ENCODE measurements at places on chromosomes 3 and 15. TPM values are rescaled to one million over a fixed set of nuclear protein-coding genes. Genes with fewer than 3 reads are reported as not detected.

DNA sequence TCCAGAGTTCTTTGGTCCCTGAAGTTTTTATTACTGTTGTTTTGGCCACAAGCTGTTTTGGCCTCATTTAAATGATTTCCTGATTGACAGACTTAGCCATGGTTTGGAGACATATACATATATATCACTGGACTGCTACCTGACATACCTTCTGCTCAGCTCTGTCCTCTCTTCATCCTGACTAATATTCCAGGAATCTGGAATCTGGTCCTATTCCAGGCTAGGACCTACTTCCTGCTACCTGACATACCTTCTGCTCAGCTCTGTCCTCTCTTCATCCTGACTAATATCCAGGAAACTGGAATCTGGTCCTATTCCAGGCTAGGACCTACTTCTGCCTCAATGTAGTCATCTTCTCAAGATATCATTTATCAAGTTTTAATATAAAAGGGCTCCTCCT lies 724.4 kb upstream of the ROBO1 start:
- DNase-seq: no peak

DNA sequence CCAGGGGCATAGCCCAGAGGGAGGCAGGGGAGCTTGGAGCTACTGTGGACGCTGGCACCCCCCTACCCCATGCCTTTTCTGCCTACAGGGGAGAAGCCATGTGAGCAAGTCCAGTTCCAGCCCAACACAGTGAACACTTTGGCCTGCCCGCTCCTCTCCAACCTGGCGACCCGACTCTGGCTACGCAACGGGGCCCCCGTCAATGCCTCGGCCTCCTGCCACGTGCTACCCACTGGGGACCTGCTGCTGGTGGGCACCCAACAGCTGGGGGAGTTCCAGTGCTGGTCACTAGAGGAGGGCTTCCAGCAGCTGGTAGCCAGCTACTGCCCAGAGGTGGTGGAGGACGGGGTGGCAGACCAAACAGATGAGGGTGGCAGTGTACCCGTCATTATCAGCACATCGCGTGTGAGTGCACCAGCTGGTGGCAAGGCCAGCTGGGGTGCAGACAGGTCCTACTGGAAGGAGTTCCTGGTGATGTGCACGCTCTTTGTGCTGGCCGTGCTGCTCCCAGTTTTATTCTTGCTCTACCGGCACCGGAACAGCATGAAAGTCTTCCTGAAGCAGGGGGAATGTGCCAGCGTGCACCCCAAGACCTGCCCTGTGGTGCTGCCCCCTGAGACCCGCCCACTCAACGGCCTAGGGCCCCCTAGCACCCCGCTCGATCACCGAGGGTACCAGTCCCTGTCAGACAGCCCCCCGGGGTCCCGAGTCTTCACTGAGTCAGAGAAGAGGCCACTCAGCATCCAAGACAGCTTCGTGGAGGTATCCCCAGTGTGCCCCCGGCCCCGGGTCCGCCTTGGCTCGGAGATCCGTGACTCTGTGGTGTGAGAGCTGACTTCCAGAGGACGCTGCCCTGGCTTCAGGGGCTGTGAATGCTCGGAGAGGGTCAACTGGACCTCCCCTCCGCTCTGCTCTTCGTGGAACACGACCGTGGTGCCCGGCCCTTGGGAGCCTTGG lies 5.6 kb downstream of the CIB1 start:
- no peak for DNase-seq

GRCh38 chr15:83512459-83512858 lies 65.3 kb downstream of the SH3GL3 start:
- no peak for DNase-seq

- no peak for DNase-seq
Observed at GRCh38 chr3:69871868-69872267, 127.7 kb upstream of the SAMMSON start.

DNA sequence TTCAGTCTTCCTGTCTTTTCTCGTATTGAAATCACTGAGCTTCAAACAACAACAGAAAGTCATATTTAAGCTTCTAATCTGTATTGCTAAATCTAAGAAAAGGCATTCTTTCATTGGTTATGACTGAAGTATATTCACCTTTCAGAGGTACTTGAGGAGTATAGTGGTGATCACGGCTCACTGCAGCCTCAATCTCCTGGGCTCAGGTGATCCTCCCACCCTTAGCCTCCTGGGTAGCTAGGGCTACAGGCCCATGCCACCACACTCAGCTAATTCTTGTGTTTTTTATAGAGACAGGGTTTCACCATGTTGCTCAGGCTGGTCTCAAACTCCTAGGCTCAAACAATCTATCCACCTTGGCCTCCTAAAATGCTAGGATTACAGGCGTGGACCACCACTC lies 38.7 kb downstream of the WDR49 start:
- DNase-seq: no peak

DNA sequence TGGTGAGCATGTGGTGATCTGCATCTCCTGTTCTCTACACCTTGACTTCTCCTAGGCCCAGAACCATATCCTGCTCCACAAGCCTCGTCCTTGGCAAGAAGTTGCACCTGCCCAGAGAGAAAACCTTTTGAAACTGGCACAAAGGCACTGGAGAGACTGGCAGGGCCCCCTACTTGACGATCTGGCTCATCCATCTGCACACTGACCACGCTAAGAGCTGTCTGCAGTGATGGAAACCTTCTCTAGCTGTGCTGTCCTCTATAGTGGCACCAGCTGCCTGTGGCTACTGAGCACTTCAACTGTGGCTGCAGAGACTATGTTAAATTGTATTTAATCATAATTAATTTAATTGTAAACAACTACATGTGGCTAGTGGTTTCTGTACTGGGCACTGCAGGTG lies 26.2 kb upstream of the SRP14 start:
- no peak for DNase-seq

DNA sequence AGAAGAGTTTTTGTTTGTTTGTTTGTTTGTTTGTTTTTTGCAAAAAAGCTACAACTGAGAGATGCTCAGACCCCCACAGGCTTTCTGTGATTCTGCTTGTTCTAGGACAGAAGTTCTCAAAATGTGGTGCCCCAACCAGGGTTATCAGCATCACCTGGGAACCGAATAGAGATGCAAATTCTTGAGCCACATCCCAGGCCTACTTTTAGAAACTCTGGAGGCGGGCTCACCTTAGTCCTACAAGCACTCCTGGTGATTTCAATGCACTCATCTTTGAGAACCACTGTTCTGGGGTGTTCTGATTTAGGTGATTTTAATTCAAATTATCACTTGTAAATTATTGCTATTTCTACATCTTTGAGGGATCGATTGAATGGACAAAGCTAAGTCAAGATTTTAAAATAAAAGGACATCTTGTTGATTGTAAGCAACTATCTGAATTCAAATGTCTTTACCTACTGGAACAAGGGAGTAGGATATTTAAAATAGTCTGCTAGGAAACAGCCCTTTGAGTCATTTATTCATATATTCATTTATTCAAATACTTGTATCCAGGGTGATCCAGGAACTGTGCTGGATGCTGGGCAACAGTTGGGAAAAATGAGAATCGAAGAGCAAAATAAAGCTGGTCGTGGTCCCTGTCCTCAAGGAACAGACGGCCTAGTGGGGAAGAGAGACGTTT lies 44.7 kb upstream of the CADPS start:
- DNase-seq: no peak

GRCh38 chr3:4297486-4297885 lies 5.7 kb upstream of the SETMAR start:
- no peak for DNase-seq

DNA sequence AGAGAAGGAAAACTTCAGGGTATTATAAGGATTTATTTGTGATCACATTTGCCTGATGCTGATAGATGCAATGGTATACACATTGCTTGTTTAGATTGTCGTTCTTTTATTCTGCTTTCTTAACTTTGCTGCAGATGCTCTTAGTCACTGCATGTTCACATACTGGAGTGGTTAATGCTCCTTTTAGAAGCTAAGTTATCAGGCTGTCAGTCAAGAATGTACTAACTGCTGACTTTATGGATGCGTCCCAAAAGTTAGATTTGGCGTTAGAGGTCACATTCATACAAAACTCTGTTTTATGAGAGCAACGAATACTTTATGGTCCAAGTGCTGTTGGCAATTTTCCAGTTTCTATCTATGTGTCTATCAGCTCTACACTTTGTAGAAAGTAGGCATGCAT lies 160.7 kb downstream of the BBX start:
- no peak for DNase-seq

GRCh38 chr3:47681016-47681415 lies 100.7 kb downstream of the SMARCC1 start:
- no peak for DNase-seq

The TRIM71 gene
- total RNA-seq: 61.3 TPM

The GOLGA6C gene
- total RNA-seq: not detected

The GRM2 gene
- total RNA-seq: 0.82 TPM
